Right renal pelvis (tissue), 4 donors: ENCODE measurements at places on chromosomes 16 and 17. TPM values are rescaled to one million over a fixed set of nuclear protein-coding genes. Genes with fewer than 3 reads are reported as not detected.

GRCh38 chr16:88500255-88500661 lies 47.2 kb downstream of the ZFPM1 start:
- no peak for DNase-seq

GRCh38 chr17:79695797-79696609 lies 34.7 kb upstream of the ENPP7 start:
- no peak for DNase-seq

DNA sequence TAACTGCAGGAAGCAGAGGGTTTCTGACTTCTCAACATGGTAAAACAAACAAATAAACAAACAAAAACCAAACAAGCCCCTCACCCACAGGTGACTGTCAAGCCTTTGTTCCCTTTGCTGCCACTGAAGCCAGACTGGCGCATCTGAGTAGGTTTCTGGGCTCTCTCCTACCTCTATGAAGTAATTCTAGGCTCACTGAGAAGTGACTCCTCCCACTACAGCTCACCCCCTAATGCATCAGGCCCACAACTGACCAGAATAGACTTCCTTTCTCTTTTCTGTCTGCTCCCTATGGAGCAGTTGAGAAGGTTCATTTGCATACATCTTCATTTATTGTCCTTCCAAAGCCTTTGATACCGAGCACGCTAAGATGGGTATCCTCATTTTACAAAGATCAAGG lies 77.0 kb upstream of the CCL2 start:
- DNase-seq = no peak

DNA sequence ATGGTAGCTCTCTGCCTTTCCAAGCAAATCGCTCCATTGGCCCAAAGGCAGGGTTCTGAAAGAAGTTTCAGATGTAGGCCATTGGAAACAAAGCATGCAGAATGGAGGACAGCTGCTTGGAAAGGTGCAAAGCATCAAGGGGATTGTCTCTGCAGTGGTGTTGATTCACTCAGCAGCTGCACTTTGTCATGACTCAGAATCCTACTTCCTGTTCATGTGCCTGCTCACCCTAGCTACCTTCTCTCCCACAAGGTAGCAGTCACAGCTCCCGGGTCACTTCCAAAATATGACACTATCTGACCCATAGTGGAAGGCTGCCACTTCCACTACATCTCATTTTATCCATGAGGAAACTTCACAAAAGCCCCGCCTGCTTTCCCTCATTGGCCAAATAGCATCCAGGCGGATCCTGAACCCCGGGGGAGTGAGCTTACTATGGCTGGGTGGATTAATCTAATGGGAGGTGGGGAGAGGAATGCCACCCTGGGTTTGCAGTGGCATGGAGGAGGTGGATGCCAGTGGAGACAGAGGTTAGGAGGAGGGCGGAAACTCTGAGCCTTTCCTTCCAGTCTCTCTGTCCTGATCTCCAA lies 74.7 kb upstream of the NKD1 start:
- DNase-seq = no peak

DNA sequence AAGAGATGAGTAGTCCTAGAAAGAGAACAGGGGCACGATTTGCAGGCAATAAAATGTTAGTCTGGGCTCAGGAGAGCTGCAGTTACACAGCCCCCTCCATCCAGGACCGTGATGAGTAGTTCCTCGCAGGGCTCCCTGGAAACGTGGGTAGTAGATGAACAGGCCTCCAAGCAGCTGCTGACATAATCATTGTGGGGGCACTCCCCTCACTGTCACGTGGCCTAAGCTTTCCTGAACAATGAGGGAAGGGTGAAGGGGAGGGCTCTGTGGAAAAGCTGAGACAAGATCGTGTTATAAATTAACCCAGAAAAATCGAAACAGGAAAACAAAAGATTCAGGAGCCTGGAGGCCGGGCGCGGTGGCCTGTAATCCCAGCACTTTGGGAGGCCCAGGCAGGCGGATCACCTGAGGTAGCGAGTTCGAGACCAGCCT lies 1.3 kb upstream of the PER1 start:
- DNase-seq = no peak

SLC13A2 gene
- 24.5 TPM for polyA plus RNA-seq

KRTAP2-1 gene
- polyA plus RNA-seq = not detected

CYGB gene
- 17.4 TPM for polyA plus RNA-seq

KCNJ2 gene
- 3.2 TPM for polyA plus RNA-seq

PIPOX gene
- polyA plus RNA-seq = 6.7 TPM

TBC1D3I gene
- 0.52 TPM for polyA plus RNA-seq

TBC1D3B gene
- polyA plus RNA-seq = 8.5 TPM

TMEM238L gene
- 1.4 TPM for polyA plus RNA-seq
